ENCODE measurements at places on chromosomes 16 and 17. TPM values are rescaled to one million over a fixed set of nuclear protein-coding genes. Genes with fewer than 3 reads are reported as not detected.

The BFAR gene
- 60.7 TPM for total RNA-seq

DNA sequence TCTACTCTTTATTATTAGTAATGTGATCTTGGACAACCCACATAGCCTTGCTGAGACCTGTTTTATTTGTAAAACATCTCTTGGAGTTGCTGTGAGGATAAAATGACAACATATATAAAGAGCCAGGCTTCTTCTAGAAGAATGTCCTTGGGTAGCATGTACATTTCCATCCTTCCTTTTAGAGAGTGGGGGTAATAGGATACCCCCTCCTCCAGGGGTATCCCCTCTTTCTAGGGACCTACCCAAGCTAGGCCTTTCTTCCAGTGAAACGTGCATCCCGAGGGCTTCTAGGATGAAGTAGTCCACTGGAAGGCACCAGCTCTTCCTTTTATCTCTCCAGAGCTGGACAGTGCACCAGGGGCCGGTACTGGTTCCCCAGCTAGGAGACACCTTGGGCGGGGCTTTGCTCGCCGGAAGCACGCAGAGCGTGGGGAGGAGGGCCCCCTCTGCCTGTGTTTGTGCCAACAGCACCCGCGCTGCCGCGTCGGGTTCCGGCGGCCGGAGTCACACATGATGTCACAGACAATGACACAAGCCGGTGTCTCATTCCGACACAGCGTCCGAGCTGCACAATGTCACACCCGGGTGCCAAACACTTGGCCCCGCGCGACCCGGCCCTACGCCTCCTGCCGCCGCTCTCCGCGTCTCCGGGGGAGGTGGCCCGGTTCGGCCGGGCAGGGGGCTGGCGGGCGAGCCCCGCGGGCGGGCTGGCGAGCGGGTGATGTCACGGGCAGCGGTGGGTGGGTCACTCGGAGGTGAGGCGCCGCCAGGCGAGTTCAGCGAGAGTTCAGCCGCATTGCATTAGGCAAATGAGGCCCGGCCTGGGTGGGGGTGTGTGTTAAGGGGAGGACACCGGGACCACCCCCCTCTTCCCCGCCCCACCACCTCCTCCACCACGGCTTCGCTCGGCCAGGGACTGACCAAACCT, 23.4 kb downstream of the GJD3 start:
- H3K27me3 ChIP-seq = no peaks in the 10 kb centered on the region
- peak overlapping the region; percentile 98 for H3K27ac ChIP-seq
- peak; percentile 68 for DNase-seq
- peaks cover 2% of the 10 kb centered on the region for H3K36me3 ChIP-seq
- H3K4me1 ChIP-seq = peaks cover 57% of the 10 kb centered on the region
- peak overlapping the region; percentile 94 for H3K4me3 ChIP-seq

The TAC4 gene
- not detected for total RNA-seq

DNA sequence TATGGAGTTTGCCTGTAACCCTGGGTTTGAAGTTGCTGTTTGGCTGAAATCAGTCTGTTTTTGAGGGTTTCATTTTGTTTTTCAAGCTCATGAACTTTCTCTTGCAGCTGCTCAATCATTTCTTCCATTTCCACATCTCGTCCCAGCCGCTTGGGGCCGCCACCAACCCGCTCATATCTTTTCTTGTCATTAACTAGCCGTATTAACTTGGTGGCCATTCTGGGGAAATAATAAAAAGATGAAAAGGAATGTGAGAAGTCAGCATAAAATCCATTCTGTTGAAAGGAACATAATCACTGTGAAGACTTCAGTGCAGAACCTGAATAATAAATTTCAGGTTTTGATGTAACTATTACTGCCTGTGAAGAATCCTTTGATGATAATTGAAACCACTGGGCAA, 11.5 kb downstream of the RPGRIP1L start:
- DNase-seq = no peak
- H3K36me3 ChIP-seq = peaks cover 26% of the 10 kb centered on the region
- H3K4me3 ChIP-seq = no peak overlapping the region
- peak overlapping the region; percentile 60 for H3K27ac ChIP-seq

DNA sequence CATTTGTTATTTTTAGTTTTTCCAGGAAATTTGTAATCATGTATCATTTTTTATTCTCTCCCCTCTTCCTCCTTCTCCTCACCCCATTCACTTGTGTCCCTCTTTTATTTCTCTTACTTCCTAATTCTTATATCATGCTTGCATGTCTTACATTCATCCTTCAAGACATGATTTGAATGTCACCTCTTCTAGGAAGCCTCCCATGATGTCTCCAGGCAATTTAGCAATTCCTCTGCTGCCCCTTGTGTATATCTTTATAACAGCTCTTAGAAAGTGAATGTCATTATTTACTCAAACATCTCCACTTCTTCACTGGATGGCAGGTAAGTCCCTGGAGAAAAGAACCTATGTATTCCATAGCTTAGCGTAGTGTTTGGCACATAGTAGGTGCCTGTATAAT, 7.8 kb downstream of the HNF1B start:
- no peak overlapping the region for H3K4me3 ChIP-seq
- H3K36me3 ChIP-seq = no peaks in the 10 kb centered on the region
- no peak overlapping the region for H3K27ac ChIP-seq
- DNase-seq = no peak

DNA sequence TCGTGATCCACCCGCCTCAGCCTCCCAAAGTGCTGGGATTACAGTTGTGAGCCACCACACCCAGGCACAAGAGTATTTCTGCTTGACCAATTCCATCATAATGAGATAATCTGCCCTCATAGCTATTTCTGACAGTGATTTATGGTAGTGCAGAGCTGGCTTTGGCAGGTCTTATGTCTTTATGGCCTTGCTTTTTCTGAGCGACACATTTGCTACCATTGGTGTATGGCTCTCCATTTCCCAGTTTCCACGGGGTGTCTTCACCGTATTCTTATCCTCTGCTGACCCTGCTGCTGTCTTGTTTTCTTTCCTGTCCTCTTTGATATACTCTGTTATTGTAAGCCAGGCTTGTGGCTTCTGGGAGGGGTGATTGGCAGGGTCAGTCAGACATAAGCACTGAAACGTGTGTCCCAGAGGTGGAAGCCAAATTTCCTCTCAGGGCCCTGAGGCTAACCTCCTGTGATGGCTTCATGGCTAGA, 161.1 kb upstream of the TBX2 start:
- H3K27me3 ChIP-seq = no peaks in the 10 kb centered on the region
- H3K4me3 ChIP-seq = no peak overlapping the region
- no peak for DNase-seq
- H3K27ac ChIP-seq = peak overlapping the region; percentile 93
- H3K36me3 ChIP-seq = peaks cover 6% of the 10 kb centered on the region

- H3K4me3 ChIP-seq = no peak overlapping the region
- peaks cover 34% of the 10 kb centered on the region for H3K4me1 ChIP-seq
- no peaks in the 10 kb centered on the region for H3K36me3 ChIP-seq
- no peak for DNase-seq
- H3K27ac ChIP-seq = peak overlapping the region; percentile 80
- H3K27me3 ChIP-seq = peaks cover 18% of the 10 kb centered on the region
These were observed 46.6 kb upstream of the WSB1 start for GRCh38 chr17:27247071-27247957.

The GPR179 gene
- total RNA-seq = 0.22 TPM

The PSMD12 gene
- total RNA-seq = 41.7 TPM
